A549 treated with Hydrocortisone at 1 μM for 4 hours (cell line): ENCODE measurements at places on chromosomes 2 and 18. TPM values are rescaled to one million over a fixed set of nuclear protein-coding genes. Genes with fewer than 3 reads are reported as not detected.

SERPINE2 gene
- total RNA-seq: 145 to 172 TPM (median 158 TPM) in 5 replicates

ANO7 gene
- total RNA-seq: 1.7 to 2.3 TPM (median 2.1 TPM) in 5 replicates

COMMD1 gene
- 41.8 to 48.0 TPM (median 44.1 TPM) in 5 replicates for total RNA-seq

CNTNAP5 gene
- total RNA-seq: not detected in 5 replicates

CCL20 gene
- total RNA-seq: 3.4 to 7.8 TPM (median 6.1 TPM) in 5 replicates

DARS1 gene
- total RNA-seq: 52.3 to 66.4 TPM (median 57.2 TPM) in 5 replicates

TUBA3E gene
- 3.0 to 4.6 TPM (median 4.2 TPM) in 5 replicates for total RNA-seq

OSR1 gene
- 8.0 to 11.8 TPM (median 8.2 TPM) in 5 replicates for total RNA-seq

TOGARAM2 gene
- 0.09 to 0.24 TPM (median 0.14 TPM) in 5 replicates for total RNA-seq

NT5C1B gene
- not detected in 5 replicates for total RNA-seq

SCN9A gene
- 1.9 to 4.9 TPM (median 4.1 TPM) in 5 replicates for total RNA-seq

HSBP1L1 gene
- total RNA-seq: 9.4 to 14.5 TPM (median 13.6 TPM) in 5 replicates

PARD3B gene
- total RNA-seq: 0.61 to 1.5 TPM (median 0.94 TPM) in 5 replicates

SERPINB4 gene
- 0.09 to 0.25 TPM (median 0.18 TPM) in 4 of 5 replicates, not detected in the other for total RNA-seq

C2orf80 gene
- total RNA-seq: not detected in 5 replicates

GPR55 gene
- total RNA-seq: not detected in 5 replicates

RIT2 gene
- not detected in 5 replicates for total RNA-seq

LOXHD1 gene
- total RNA-seq: not detected in 5 replicates

CCDC74B gene
- 4.2 to 6.9 TPM (median 6.5 TPM) in 5 replicates for total RNA-seq

SPC25 gene
- total RNA-seq: 17.2 to 22.0 TPM (median 18.9 TPM) in 5 replicates

RMC1 gene
- 15.3 to 17.1 TPM (median 16.8 TPM) in 5 replicates for total RNA-seq

RMND5A gene
- 21.7 to 29.2 TPM (median 26.3 TPM) in 5 replicates for total RNA-seq

PIEZO2 gene
- total RNA-seq: 0.40 to 1.1 TPM (median 0.57 TPM) in 5 replicates

MOGAT1 gene
- not detected in 5 replicates for total RNA-seq

GPAT2 gene
- total RNA-seq: 0.15 TPM in 1 of 5 replicates, not detected in the others

GRP gene
- not detected in 5 replicates for total RNA-seq

GREB1 gene
- 2.6 to 3.7 TPM (median 3.1 TPM) in 5 replicates for total RNA-seq

IL36G gene
- total RNA-seq: not detected in 5 replicates

LDLRAD4 gene
- total RNA-seq: 1.4 to 2.5 TPM (median 1.7 TPM) in 5 replicates

COLEC11 gene
- total RNA-seq: 0.48 to 0.69 TPM (median 0.50 TPM) in 5 replicates

CXCR1 gene
- not detected in 5 replicates for total RNA-seq

SLC4A5 gene
- total RNA-seq: 0.31 to 0.47 TPM (median 0.42 TPM) in 5 replicates

CYP27A1 gene
- 0.05 to 0.21 TPM (median 0.15 TPM) in 5 replicates for total RNA-seq

DOCK10 gene
- 21.5 to 37.1 TPM (median 22.0 TPM) in 5 replicates for total RNA-seq
